ENCODE measurements at places on chromosomes 6 and 20.

DNA sequence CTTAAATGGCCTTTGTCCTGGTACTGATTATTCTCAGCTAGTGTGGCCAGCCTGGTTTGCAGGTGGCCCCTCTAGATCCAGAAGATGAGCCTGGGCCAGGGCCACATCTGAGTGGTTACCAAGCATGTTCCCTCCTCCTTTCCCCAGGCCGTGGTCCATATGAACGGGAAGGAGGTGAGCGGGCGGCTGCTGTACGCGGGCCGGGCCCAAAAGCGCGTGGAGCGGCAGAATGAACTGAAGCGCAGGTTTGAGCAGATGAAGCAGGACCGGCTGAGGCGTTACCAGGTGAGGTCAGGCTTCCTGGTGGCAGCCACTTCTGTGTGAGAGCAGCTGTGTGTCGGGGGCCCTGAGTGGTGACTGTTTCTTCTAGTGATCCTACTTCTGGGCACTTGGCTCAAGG is 11.6 kb downstream of the PABPC1L start:
- no peak for DNase-seq

DNA sequence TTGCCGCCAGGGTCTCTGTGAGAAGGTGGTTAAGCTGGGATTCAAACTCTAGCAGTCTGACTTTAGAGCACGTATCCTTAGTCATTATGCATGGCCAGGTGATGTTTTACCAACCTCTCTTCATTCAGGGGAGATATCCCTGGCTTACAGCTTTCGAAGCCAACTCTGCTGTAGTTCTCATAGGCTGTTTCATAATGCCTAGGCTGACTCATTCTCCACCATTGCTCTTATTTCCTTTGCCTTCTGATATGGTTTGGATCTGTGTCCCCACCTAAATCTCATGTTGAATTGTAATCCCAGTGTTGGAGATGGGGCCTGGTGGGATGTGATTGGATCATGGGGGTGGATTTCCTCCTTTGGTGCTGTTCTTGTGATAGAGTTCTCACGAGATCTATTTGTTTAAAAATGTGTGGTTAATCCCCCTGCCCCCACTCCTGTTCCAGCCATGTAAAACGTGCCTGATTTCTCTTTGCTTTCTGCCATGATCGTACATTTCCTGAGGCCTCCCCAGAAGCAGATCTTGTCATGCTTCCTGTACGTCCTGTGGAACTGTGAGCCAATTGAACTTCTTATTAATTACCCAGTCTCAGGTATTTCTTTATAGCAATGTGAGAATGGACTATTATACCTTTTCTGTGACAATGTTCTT is 94.6 kb upstream of the MAN1A1 start:
- DNase-seq, result no peak

GRCh38 chr20:54600634-54601033 is 125.2 kb downstream of the DOK5 start:
- DNase-seq, result no peak

DNA sequence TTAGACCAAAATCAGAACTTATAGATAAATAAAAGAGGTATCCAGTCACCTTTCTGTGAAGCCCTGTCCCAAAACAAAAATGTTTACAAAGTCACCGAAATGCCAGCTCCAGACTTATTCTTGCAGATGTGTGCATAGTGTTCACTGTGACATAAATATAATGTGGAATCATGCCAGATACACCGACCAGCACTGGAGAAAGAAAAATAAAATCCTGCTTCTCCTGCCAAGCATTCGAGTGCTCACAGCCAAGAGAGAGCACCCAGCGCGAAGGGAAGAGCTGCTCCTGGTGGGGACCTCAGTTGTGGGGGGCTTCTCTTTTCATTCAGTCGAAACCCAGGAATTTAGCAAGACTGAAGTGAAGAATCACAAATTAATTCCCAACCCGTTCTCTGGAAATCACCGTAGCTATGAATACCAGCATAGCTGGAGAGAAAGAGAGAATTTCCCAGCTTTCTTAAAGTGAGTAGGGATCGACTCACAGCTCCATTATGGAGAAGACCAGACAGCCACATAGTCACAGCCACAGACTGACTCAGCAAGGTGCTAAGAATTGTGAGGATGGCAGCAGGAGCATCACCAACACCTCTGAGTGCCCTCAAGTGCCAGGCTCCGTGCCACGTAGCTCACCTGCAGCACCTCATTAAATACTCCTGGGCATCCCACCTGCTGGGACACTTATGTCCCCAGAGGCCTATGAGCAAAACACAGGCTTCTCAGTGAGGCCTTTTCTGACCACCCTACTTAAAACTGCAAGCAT is 33.2 kb downstream of the BFSP1 start:
- no peak for DNase-seq

- DNase-seq, result no peak
Measured at GRCh38 chr6:15073883-15074465, 171.9 kb upstream of the JARID2 start.

GRCh38 chr6:117840541-117840983 is 66.5 kb upstream of the SLC35F1 start:
- DNase-seq, result peak; percentile 13

DNA sequence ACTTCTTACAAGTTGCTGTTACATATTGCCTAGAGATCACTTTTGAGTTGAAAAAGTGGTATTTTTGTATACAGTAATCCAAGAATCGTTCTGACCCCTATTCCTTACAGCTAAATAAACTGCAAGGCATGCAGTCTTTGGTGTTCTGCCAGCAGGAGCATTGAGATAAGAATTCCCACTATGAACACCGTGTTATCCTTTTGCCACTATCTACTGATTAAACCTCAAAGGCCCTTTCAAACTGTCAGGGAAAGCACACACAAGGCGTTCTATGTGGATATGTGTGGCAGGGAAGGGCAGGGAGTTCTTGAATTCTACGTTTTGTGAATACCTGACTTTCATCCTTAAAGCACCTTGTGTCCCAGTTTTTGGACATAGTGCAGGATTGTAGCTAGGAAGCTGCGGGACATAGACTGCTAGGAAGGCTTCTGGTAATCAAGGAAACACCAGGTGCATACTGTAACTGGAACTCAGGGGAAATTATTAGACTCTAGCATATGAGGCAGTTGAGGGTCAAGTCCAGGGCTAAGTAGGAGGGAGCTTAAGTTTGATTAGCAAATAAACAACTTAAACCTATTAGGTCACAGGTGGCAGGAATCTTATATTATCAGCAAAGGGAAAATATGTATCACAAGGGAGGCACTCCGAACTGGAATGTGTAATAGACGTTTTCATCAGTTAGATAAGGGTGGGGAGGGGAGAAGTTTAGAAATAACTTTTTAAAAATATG is 506.6 kb downstream of the RNF144B start:
- DNase-seq, result no peak

DNA sequence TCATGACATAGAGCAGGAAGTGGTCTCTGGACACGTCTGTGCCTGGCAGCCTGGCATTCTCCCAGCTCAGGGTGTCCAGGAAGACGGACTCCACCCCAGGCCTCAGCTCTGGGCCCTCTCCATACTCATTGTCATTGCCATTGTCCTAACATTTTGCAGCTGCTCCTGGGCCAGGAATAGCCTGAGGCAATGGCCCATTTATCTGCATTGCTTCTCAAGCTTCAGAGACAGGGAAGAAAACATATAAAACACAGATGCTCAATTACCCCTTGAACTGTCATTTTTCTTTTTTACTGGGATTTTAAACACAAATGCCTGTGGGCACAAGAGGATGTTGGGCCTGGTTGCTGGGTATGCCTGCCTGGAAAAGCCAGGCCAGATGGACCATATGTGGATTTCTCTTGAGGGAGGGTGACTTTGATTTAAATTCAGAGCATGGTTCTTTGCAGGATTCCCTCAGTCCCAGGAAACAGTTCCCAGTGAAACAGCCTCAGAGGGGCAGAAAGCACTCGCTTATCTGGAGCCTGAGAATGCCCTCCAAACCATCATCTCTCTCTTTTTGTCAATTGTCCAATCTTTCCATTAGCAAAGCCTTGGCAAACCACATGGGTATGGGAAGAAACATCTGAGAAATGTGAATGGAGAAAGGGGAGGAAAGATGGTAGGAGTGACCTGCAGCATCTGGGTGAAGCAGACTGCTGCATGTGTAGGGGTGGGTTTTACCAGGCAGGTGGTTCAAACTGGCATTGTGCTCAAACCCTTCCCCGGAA is 17.9 kb downstream of the LAMP5 start:
- no peak for DNase-seq

GRCh38 chr6:165837948-165838745 is 175.1 kb upstream of the PDE10A start:
- no peak for DNase-seq

- no peak for DNase-seq
Measured at GRCh38 chr20:19026901-19027644, 185.4 kb upstream of the SLC24A3 start.

DNA sequence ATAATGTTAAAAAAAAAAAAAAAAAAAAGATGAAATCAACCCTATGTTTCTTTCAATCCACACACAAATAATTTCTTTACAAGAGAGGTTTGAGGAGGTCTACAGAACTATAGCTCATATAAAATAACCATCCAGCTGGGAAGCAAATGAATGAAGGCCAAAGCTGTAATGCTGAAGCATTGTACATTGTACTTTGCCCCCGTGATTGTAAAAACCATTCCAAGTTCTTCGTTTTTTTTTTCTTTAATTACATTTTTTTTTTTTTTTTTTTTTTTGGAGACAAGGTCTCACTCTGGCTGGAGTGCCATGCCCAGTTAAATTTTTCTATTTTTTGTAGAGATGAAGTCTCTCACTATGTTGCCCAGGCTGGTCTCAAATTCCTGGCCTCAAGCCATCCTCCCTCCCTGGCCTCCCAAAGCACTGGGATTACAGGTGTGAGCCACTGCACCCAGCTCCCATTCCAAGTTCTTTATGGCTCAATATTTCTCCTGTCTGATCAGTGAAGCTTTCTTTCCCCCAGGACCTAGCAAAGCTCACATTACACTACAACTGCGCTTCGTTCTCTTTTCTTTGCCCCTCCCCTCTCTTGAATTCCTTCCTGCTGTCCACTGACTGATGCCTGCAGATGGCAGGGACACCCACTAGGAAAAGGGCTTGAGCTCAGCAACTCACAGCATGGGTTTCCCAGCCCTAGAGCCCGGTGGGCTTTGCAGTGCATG is 53.0 kb upstream of the NOP56 start:
- DNase-seq, result no peak

DNA sequence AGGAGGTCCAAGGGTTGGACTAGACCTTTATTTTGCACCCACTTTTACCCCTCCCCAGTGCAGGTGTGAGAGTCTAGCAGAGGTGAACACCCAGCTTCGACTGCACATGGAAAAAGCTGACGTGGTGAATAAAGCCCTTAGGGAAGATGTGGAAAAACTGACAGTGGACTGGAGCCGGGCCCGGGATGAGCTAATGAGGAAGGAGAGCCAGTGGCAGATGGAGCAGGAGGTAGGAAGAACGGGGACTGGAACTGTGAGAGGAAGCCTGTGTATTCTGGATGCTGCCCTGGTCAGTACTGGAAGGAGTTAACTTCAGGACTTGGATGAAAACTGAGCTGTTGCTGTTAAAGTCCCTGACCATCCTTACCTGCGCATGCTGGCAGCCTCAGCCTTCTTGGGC is 10.6 kb downstream of the CEP250 start:
- no peak for DNase-seq

DNA sequence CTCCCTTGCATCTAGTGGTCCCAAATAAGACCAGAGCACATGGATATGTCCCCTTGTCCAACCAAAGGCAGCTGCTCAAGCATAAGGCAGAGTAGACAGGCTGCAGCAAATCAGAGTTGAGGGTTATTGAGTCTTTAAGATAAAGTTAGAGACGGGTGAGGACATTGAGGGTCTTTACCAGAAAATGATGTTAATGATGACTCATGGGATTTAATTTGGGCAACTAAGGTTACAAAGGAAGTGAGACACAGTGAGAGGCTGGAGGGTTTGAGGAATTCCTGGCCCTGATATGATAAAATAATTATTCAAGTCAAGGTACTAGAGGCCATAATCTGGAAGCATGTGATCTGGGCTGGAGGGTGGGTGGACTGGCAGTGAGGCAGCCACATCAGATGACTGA is 133.6 kb downstream of the ALDH8A1 start:
- DNase-seq, result no peak

DNA sequence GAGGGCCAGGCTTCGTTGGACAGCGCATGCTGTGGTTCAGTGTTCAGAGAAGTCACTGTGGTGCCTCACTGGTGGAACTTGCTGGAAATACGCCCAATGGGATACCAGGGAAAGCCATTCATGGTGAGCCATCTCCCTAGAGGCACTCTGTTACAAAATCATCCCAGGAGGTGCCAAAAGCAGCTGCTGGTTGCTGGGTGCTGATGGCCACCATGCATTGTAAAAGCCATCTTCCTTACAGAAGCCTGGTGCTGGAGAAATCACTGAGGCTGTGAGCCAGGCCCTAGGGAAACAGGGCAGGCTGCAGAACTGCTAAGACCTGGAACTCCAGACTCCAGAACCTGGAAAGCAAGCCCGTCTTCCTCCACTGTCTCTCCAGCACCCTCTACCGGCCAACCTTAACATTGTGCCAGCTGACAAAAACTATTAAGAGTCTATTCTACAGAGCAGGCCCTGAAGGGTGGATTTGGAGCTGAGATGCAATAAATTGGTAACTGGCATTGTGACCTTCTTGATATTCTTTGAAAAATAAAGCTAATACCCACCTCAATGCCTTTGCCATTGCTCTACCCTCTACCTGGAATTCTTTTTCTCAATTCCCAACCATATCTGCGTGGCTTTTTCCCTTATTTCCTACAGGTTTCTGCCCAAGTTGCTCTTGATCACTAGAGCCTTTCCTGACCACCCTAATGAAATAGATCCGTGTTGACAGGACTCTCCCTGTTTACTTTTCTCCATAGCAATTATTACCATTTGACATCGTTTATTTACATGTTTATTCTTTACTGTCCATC is 18.5 kb downstream of the SNRPB start:
- DNase-seq, result peak; percentile 71

DNA sequence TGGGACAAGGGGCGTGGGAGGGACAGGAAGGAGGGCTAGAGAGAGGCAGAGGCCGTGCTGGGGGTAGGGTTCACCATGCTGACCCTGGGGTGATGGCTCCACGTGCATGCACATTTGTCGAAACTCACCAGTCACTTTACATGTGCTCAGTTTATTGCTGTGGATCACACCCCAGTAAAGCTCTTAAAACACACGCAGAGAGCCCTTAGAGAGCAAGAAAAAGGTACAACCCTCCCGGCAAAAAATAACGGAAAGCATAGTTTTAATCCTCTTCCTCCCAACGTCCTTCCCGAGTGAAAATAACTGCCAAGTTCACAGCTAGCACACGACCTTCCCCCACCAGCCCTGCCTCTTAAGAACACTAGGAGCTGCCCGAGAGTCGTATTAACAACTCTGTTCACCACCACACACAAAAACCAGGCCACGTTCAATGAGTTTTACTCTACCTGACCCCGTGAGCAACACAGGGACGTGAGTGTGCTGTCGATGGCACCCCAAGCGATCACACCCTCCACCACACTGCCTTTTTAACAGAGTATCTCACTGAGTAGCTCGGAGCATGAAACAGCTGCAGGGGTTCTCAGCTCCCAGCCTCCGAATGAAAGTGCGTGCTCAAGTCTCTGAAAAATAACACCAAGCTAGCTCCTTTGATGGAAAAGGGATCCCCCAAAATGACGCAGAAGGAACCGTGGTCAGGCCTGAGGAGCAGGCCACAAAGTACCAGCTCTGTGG is 39.7 kb downstream of the TAF4 start:
- no peak for DNase-seq
